ENCODE measurements at places on chromosomes 16 and 17.
A peak's percentile ranks its signal among the peaks of the same experiment; 100 is the strongest.

DNA sequence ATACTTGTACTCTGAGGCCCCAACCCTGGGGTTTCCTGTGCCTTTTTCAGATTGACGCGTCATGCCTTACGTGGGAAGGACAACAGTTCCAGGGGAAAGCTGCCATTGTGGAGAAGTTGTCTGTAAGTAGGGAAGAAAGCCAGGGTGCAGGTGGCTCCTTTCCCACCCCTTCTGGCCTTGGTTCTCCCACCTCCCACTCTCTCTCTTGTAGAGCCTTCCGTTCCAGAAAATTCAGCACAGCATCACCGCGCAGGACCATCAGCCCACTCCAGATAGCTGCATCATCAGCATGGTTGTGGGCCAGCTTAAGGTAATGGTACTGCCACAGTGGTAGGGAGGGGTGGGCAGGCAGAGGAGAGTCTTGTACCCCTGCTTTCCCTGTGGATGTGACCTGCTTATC, 4.6 kb upstream of the EDC4 start:
- no peak for DNase-seq

DNA sequence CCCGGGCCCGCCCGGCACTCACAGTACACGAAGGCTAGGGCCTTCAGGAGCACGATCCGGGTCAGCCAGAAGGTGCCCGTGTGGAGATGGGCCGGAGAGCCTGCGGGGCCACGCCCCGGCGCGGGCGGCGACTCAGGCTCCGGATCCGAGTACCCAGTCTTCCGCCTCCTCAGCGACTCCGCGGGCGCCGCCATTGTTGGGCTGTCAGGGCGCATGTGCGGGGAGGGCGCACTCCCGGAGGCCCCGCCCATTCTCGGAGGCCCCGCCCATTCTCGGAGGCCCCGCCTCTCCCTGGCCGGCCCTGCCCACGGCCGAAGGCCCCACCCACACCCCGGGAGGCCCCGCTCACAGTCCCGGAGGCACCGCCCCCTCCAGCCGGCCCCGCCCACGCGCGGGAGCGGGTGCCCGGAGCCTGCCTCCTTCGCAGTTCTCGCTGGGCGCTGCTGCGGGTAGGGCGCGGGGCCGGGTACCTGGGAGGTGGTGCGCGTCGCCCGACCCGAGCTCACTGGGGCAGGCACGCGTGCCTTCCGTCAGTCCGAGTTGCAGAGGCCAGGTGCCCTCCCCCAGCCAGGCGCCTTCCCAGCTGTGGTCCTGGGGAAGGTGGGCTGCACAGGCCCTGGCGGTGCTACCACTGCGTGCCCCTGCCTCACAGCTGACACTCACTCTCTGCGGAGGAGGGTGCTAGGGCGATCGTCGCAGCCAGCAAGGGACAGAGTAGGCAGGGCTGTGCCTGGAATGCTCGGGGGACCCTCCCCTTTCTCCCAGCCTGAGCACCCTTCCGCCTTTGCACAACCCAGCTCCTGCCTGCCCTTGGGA, at the start of gene LMF1:
TSS of gene LMF1 (minus strand) at position 219 of the 816 bp plus-strand sequence. CDS start at position 215, 4 bp downstream.
- peak; percentile 96 for DNase-seq

DNA sequence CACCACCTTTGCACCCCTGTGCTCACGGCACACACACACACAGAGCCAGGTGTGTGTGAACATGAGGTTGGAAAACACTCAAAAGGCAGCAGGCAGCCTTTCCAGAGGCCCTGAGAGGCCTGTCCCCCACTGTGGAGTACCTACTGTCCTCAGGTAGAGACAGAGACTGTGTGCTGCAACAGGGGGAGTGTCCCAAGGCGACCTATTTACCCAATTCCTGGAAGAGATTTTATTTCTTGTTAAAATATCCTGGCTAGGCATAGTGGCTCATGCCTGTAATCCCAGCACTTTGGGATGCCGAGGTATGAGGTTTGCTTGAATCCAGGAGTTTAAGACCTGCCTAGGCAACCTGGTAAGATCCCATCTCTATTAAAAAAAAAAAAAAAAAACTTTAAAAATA, 108.5 kb downstream of the COPRS start:
- no peak for DNase-seq

GRCh38 chr17:17042851-17043460, 699 bp downstream of the MPRIP start:
- no peak for DNase-seq

GRCh38 chr16:22659933-22660332, 149.2 kb downstream of the NPIPB5 start:
- no peak for DNase-seq

GRCh38 chr17:42288803-42289610, 709 bp downstream of the STAT5A start:
- DNase-seq = peak; percentile 46

- DNase-seq = no peak
Measured at GRCh38 chr17:19317359-19318095, 45.0 kb downstream of the B9D1 start.

- DNase-seq = no peak
Measured at GRCh38 chr16:54055864-54056263, 230.7 kb downstream of the IRX3 start.

GRCh38 chr17:7703584-7704479, 1.2 kb upstream of the EFNB3 start:
- no peak for DNase-seq
